Ovary (tissue), 10 donors: ENCODE measurements at places on chromosomes 3 and 15. TPM values are rescaled to one million over a fixed set of nuclear protein-coding genes. Genes with fewer than 3 reads are reported as not detected.

- no peaks in the 10 kb centered on the region for H3K36me3 ChIP-seq
- no peak overlapping the region for H3K27ac ChIP-seq
- H3K4me1 ChIP-seq: peaks cover 7% of the 10 kb centered on the region
- no peak overlapping the region for H3K4me3 ChIP-seq
- no peak for DNase-seq
These were observed 39.2 kb upstream of the SEMA4B start for GRCh38 chr15:90161950-90162361.

DNA sequence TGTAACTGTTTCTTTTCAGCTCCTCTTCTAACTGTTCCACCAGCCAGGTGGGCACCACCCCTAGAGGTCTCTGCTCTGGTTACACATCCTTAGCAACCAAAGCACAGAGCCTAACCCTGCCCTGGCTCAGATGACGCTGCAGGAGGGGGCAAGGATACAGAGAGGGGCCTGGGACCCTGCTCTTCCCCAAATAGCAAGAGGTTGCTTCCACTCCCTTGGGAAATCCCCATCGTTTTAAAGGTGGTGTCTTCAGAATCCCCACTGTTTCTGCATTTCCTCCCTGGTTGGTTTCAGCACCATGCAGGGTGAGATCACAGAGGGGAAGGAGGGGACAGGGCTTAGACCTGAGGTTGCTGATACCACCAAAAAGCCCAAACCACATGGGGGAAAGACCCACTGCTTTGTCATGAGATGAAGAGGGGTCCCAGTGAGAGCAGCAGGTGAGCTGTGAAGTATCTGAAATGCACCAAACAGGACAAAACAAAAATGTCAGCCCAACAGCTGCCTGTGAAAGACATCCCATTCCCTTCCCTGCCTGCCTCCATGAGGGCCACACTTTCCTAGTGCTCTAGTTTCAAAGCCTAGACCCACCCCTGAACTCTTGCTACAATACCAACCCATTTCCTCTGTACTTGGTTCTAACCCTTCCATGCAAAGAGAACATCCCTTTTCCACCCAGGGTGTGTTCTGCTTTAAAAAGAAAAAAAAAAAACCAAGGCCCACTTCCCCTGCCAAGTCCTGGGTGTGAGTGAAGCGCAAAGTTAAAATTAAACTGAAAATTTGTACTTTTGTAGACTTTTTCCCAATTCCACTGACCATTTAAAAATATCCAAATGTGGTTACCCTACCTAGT is 29.0 kb downstream of the ANP32A start:
- H3K27me3 ChIP-seq: no peaks in the 10 kb centered on the region
- no peak overlapping the region for H3K27ac ChIP-seq
- no peaks in the 10 kb centered on the region for H3K36me3 ChIP-seq
- H3K4me1 ChIP-seq: peaks cover 18% of the 10 kb centered on the region
- no peak for DNase-seq

GABRR3 gene
- not detected for total RNA-seq

GRCh38 chr15:83365370-83365938 is 81.0 kb upstream of the BNC1 start:
- no peaks in the 10 kb centered on the region for H3K36me3 ChIP-seq
- H3K4me3 ChIP-seq: peak overlapping the region; percentile 30
- DNase-seq: peak; percentile 38
- no peaks in the 10 kb centered on the region for H3K27me3 ChIP-seq
- H3K27ac ChIP-seq: no peak overlapping the region

DNA sequence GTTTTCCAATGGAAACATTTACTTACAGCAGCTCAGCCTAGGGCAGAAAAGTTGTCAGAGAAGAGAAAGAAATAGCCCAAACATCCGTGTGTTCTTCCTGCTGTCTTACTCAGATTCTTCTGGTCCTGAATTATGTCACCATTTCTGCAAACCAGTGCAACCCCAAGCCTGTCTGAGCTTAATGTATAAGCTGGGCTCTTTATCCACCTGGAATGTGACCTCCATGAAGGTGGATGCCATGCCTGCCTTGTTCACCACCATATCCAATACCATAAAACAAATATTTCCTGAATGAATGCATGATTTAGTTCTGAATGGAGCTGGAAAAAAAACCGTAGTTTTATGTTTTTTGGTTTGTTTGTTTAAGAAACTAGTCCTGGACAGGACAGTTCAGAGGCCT is 150.9 kb downstream of the RYR3 start:
- no peak overlapping the region for H3K27ac ChIP-seq
- no peaks in the 10 kb centered on the region for H3K4me1 ChIP-seq
- DNase-seq: no peak
- no peaks in the 10 kb centered on the region for H3K27me3 ChIP-seq

DNA sequence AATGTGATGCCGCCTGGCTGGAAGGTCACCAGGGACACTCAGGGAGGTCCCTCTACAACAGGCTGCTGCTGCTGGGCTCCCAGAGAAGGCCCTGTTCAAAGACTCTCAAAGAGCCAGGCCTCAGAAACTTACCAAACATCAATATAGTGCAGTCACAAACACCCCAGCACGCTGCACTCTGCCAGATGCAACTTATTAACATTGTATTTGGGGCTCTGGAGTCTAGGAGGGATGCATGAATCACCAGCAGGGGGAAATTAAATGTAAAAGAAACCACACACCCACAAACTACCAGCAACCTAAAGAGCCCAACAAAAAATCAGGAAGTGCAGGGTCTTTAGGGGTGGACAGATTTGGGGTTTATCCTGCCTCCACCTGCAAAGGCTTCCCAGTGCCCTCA is 74.6 kb upstream of the SPATA12 start:
- DNase-seq: no peak
- H3K4me3 ChIP-seq: no peak overlapping the region
- H3K4me1 ChIP-seq: peaks cover 17% of the 10 kb centered on the region

DNA sequence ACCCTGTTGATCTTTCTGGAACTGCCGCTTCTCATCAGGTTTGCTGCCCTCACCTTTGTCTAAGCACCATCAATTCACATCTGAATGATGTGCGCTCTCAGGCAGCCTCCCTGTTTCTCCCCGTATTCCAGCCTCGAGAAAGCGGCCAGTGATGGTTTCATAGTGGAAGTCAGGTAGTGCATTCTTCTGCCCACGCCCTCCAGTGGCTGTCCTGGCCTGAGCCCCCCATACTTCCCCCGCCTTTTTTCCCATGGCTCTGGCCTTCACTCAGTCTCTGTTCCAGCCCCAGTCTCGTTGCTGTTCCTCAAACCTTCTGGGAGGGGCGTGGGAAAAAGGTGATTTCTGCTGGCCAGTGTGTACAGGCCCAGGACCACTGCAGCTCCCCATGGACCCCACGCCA is 101.3 kb downstream of the ASB7 start:
- H3K4me1 ChIP-seq: no peaks in the 10 kb centered on the region
- H3K27ac ChIP-seq: no peak overlapping the region
- no peak overlapping the region for H3K4me3 ChIP-seq
- H3K27me3 ChIP-seq: no peaks in the 10 kb centered on the region
- DNase-seq: no peak

DNA sequence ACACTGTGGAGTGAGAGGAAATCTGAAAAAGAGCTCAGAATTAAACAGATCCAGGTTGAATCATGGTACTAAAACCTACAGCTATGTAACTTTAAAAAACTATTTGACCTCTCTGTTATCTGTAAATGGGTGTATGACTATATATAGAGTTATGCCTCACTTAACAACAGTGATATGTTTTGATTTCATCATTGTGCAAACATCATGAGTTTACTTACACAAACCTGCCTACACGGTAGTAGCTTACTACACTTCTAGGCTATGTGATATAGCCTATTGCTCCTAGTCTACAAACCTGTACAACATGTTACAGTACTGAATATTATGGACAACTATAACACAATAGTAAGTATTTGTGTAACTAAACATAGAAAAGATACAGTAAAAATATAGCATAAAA is 191.6 kb upstream of the MEIS2 start:
- no peaks in the 10 kb centered on the region for H3K36me3 ChIP-seq
- no peak overlapping the region for H3K27ac ChIP-seq
- DNase-seq: no peak
- no peak overlapping the region for H3K4me3 ChIP-seq
- no peaks in the 10 kb centered on the region for H3K27me3 ChIP-seq
- H3K4me1 ChIP-seq: no peaks in the 10 kb centered on the region

SST gene
- total RNA-seq: 1.1 TPM

RLBP1 gene
- not detected for total RNA-seq

DNA sequence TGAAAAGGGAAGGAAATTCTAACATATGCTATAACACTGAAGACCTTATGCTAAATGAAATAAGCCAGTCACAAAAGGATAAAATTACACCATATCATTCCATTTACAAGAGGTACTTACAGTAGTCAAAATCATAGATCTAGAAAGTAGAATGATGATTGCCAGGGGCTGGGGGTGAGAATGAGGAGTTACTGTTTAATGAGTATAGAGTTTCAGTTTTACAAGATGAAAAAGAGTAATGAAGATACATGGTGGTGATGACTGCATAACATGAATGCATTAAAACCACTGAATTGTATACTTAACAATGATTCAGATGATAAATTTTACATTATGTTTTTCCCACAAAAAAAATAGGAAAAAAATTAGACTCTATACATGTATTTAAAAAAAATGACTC is 152.6 kb downstream of the SCAPER start:
- H3K27ac ChIP-seq: no peak overlapping the region
- H3K4me3 ChIP-seq: no peak overlapping the region
- no peaks in the 10 kb centered on the region for H3K4me1 ChIP-seq
- H3K27me3 ChIP-seq: no peaks in the 10 kb centered on the region
- no peak for DNase-seq
